Psoas muscle (tissue), 8 donors: ENCODE measurements at places on chromosomes 11 and 22. TPM values are rescaled to one million over a fixed set of nuclear protein-coding genes. Genes with fewer than 3 reads are reported as not detected.

Gene OR10G4
- polyA plus RNA-seq: not detected

Gene MIAT
- polyA plus RNA-seq: 0.09 TPM

Gene POGLUT3
- 3.1 TPM for polyA plus RNA-seq

Gene SMC1B
- polyA plus RNA-seq: not detected

Gene SLN
- 2,485 TPM for polyA plus RNA-seq

Gene FIBIN
- polyA plus RNA-seq: 4.9 TPM

Gene SLC29A2
- polyA plus RNA-seq: 69.5 TPM

Gene PARVA
- 4.4 TPM for polyA plus RNA-seq

Gene NRXN2
- 1.9 TPM for polyA plus RNA-seq

Gene ABCC8
- 0.75 TPM for polyA plus RNA-seq

Gene WNT7B
- polyA plus RNA-seq: 0.05 TPM

Gene ESAM
- polyA plus RNA-seq: 18.4 TPM

Gene SLC7A4
- polyA plus RNA-seq: 0.87 TPM

Gene SMTNL1
- 14.9 TPM for polyA plus RNA-seq

Gene CLMP
- 0.83 TPM for polyA plus RNA-seq

Gene OVCH2
- not detected for polyA plus RNA-seq

Gene CACNA1I
- polyA plus RNA-seq: 0.01 TPM

Gene PHF5A
- polyA plus RNA-seq: 49.0 TPM

Gene PIWIL4
- 0.30 TPM for polyA plus RNA-seq

Gene LRRN4CL
- polyA plus RNA-seq: 2.8 TPM

Gene PANX2
- 0.09 TPM for polyA plus RNA-seq

Gene PYGM
- 1,729 TPM for polyA plus RNA-seq

Gene TPH1
- 0.03 TPM for polyA plus RNA-seq

Gene RIMBP3B
- 0.01 TPM for polyA plus RNA-seq

Gene OR51E2
- 0.23 TPM for polyA plus RNA-seq

Gene POU2AF2
- 1.5 TPM for polyA plus RNA-seq

Gene OR5P2
- not detected for polyA plus RNA-seq

Gene PRODH
- 4.5 TPM for polyA plus RNA-seq

Gene SLC1A2
- polyA plus RNA-seq: 0.70 TPM

Gene ALG8
- 11.4 TPM for polyA plus RNA-seq

Gene NXPE2
- 0.10 TPM for polyA plus RNA-seq

Gene P4HA3
- polyA plus RNA-seq: 0.11 TPM
